ENCODE measurements at places on chromosomes 12 and 14.

DNA sequence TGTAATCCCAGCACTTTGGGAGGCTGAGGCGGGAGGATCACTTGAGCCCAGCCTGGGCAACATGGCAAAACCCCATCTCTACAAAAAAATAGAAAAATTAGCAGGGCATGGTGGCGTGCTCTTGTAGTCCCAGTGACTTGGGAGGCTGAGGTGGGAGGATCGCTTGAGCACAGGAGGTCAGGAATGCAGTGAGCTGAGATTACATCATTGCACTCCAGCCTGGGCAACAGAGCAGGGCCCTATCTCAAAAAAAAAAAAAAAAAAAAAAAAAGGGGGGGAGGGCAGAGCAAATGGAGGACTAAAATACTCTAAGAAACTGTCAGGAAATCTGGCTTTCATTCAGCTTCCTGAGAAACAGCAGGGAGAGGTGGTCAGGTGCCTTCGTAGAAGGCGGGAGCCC lies 31.7 kb upstream of the TSPAN9 start:
- no peak for DNase-seq

GRCh38 chr14:58298477-58299400 lies at the start of gene ARID4A:
TSS of gene ARID4A (plus strand) at chr14:58298555. CDS start at chr14:58299855, 1,300 bp downstream.
- DNase-seq, result peak; percentile 80

DNA sequence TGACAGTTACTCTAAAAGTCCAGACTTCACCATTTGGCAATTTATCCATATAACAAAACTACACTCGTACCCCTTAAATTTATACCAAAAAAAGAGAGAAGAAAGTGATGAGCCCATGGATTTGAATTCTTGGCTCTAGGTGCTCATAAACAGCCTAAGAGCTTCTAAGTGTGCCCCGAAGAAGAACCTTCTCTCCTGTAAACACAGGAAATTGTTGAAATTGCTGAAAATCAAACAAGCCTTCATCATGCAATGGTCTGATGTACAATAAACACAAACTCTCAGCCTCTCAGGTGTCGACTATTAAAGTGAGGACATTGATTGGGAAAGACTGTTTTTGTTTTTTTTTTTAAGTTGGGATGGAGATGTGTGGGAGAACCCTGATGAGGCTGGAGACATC lies 21.8 kb downstream of the PDE6H start:
- DNase-seq, result no peak

DNA sequence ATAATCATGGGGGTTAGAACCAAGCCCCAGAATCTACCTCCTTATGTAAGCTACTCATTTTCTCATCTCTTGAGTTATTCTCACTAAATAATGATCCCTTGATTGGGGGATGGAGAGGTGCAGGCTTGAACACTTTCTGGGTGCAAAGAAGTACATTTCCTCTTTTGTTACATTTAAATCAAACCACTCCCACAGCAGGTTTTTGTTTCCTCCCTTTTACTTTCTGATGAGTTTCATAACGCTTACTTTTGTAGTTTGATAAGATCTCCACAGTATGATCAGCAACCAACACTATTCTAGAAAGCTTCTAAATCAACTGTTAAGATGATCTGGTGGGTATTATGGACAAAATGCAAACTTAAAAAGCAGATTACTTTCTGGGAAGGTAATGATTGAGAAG lies 20.5 kb downstream of the VCPKMT start:
- DNase-seq, result no peak

GRCh38 chr12:124397399-124397679 lies 102.4 kb downstream of the RFLNA start:
- DNase-seq, result no peak

DNA sequence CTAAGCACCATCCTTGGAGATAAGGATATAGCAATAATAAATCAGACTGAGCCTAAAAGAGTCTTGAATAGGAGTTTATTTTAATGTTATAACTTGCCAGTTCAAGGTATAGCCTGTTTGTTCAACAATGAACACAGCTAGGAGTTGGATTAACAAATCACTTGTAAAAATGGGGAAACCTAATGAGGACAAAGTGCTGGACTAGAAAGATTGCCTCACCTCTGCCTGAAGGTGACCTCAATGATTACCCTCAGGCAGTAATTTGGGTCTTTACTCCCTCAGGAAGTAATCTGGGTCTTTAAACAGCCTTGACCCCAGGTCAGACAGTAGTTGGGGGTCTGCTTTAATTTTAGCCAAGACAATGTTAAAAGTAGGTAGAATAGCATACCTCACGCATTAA lies 35.5 kb upstream of the CDKL1 start:
- DNase-seq, result no peak

DNA sequence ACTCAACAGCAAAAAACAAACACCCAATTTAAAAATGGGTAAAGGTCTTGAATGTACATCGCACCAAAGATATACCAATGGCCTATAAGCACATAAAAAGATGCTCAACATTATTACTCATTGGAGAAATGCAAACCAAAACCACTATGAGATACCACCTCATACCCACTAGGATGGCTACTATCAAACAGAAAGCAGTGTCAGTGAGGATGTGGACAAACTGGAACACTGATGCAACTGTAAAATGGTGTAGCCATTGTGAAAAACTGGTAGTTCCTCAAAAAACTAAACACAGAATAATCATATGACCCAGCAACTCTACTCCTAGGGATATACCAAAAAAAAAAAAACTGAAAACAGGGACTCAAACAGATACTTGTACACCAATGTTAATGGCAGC lies 49.3 kb downstream of the CDK17 start:
- DNase-seq, result no peak

DNA sequence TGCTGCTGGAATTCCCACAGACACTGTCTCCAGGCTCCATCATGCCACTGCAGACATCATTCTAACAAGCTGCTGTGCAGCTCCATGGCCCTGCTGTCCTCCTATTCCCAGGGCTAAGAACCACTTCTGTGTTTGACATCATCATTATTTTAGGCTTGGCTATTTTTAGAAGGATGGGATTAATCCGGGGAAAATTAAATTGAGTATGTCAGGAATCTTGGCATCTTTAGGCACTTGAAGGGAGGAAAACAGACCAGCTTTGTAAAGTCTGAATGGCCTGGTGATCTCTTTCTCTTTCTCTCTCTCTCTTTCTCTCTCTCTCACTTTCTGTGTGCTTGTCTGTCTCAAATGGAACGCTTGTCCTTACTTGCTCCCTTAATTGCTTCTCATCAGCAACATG lies 568.3 kb upstream of the FLRT2 start:
- DNase-seq, result no peak

GRCh38 chr14:70278281-70278680 lies 81.2 kb downstream of the COX16 start:
- no peak for DNase-seq

DNA sequence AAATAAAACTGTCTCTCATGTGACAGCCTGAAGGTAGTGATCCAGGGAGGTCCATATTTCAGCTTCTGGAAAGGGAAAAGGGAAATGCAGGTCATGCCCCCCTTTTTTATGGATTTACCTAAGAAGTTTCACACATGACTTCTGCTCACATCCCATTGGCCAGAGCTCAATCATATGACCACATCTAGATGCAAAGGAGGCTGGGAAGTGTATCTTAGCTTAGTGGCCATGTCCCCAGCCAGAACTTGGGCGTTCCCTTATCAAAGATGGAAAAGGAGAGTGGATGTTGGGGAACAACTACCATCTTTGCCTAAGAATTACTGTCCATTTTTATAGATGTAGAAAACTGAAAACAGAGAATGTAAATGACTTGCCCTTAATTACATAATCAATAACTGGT lies 26.5 kb upstream of the CRADD start:
- no peak for DNase-seq

DNA sequence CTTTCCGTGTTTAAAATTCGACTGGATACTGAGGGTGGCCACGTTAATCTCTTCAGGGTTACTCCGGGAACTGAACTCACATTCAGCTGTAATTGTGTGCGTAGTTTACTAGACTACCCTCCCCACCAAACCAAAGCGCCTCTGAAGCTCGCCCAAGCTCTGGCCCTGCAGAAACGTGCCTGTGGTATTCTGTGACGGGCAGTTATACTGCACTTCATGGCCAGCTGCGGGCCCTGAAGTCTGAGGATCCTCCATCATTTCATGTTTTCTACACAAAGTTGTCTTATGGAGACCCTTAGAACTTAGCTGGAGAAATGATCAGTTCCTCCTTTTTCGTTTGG lies 688 bp downstream of the ZNF26 start:
- no peak for DNase-seq

DNA sequence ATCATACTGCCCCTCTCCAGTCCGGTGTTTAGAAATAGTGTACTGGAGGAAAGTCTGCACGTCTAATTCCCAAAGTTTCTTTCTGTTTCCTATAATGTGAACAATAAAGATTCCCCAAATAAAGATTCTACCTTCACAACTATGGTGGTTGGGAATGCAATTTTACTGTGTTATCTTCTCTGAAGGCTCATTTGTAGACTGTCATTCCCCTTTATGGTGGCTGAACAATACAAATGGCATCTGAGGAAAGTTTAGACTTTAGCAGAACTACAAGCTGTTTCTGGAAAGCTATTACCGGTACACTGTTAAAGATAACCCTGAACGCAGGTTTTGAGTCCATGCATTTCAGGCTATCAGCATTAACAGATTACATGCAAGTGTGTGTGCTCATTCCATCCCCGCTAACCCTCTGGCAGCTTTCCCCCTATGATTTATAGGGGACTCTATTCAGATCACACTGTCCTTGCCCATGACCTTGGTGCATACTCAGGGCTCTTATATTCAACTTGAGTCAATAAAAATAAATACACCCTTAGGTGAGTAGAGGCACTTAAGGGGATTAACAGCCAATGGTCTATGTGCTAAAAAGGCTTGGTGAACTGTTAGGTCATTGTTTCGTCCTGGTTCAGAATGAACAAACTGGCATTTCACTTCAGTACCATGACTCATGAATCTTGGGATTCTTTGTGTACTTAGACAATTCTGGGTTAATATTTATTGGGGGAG lies 60.7 kb upstream of the PYGL start:
- DNase-seq, result no peak

- no peak for DNase-seq
Measured at GRCh38 chr14:59208224-59208814, 19.9 kb downstream of the DAAM1 start.

- no peak for DNase-seq
Measured at GRCh38 chr14:53881161-53881871, 75.3 kb downstream of the BMP4 start.

DNA sequence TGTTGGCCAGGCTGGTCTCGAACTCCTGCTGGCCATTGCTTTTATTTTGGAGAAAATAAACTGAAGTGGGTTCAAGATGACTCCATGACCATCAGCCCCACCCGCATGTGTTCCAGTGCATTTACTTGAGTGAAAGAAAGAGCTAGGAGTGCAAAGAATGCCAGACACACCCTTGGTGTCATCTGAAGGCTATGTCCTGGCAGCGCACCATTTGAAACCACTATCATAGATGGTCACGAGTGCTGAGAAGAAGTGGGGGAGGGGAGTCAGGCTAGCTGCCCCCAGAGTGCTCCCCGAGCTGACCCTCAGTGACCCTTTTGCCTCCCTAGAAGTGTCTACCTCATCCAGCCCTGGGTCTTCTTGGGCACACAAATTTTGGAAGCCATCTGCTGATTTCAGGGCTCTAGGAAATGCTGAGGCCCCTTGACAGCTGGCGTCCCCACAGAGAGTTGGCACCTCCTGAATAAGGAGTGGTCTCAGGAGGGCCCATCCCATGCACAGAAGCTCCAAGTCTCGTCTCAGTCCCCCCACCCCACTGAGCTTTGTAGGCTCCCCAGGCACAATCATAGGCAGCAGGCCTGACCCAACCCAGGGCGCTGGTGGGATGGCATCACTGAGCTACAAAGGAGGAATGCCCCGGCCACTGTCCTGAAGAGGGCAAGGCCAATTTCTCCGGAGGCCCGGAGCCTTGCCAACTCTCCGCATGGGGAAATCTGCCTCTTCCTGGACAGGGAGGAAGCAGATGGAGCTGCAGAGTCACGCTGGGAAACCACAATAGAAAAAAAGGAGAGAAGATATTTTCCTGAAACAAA lies 28.0 kb downstream of the PXN start:
- no peak for DNase-seq

DNA sequence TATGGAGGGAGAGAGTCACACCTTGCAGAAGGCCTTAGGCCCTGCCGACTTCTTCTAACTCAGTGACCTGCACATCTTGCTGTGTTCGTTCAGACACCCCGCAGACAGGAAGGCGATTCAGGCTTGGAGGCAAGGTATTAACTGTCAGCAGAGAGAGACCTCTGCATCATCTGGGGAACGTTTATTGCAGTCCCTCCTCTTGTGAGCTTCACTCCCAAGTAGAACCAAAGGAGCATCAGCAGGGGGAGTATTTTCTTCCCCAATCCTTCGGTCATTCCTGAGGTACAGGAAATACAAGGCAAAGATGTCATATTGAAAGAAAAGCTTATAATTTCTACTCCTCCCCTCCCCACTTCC lies 217.9 kb downstream of the CRADD start:
- DNase-seq, result no peak

GRCh38 chr12:6635375-6635855 lies 344 bp downstream of the LPAR5 start:
- DNase-seq, result peak; percentile 72

DNA sequence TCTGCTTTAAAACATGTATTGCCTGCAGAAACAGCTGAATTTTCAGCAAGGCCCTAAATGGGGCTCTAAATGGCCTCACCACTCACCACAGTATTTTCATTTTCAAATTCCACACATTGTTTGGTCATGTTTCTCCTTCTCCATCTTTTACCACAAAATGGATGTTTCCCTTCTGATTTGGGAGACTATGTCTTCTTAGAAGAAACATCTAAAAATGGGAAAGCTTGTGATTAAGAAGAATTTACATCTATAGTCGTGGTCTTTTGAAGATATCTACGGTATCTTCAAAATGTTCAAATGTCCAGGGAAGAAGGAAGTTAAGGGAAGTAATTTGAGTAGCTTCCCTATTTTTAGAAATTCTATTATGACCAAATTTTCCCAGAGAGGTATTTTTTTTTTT lies 20.7 kb upstream of the TUBA1C start:
- DNase-seq, result no peak

GRCh38 chr12:120668868-120669840 lies 17.8 kb upstream of the MLEC start:
- no peak for DNase-seq

DNA sequence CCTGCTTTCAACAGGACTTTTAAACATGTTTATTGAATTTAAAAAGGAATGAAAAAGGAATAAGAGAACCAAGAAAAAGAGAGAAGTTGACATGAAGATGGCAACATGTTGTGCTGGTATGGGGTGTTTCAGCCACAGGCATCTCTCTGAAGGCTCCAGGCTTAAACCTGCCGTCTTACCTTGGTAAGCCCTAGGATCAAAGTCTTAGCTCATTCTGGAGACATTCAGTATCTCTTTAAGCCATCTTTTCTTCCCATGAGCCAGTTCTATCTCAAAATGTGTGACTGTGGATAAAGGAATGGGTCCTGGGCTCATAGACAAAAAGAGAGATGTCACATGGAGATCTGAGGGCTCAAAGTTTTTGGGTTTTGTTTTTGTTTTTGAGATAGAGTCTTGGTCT lies 1.6 kb upstream of the TFCP2 start:
- DNase-seq, result no peak

GRCh38 chr12:1929985-1930802 lies 11.7 kb upstream of the CACNA2D4 start:
- DNase-seq, result no peak

DNA sequence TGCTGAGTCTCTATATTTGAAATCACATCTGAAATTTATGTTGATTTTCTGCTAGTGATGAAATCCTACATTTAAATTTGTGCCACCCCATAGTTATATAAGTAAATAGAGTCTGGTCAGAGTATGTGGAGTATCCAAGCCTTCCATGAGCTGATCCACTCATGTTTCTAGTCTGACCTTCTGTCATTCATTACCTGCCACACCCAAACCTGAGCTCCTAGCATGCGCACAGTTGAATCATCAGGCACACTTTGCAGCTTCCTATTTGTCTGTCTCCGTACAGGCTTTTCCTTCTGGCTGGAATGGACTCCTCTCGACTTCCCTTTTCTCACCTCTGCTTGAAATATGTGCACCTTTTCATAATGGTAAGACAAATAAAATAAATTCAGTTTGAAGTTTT lies 45.3 kb upstream of the LRIG3 start:
- no peak for DNase-seq

Measured in activated T-cell treated with anti-CD3 and anti-CD28 coated beads, Interleukin-2, amount 50 U/mL, for 48 hours (primary cell).